ENCODE measurements at places on chromosomes 1 and 21.
A peak's percentile ranks its signal among the peaks of the same experiment; 100 is the strongest.

DNA sequence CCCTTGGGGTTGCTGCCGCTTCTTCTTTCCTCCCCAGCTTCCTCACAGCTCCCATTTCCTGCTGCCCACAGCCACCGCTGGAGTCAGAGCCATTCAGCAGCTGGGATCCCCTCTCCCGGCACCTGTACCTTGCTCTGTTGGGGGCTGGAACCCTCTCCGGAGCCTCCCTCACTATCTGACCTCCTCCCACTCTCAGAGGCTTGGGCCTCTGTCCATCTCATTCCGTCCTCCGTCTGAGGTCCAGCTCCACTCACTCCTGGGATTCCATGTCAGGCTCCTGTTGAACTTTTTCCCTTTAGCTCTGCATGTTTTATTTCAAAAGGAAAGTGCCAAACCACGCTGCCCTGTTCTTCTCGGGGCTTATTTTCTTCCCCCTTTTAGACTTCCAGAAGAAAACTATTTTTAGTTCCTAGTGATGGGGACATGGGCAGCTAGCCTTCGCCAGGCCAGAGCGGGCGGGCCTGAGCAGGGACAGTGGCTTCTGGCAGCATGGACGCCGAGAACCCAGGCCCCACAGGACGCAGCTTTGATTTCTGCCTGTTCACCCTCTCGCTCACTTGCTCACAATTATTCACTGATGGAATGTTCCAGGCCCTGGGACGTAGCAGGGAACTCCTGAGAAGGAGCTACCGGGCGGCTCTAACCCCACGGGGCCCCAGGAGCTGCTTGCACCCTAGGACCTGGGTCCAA, 79.2 kb downstream of the ARHGEF10L start:
- H3K27me3 ChIP-seq = peaks cover 3% of the 10 kb centered on the region
- no peaks in the 10 kb centered on the region for H3K36me3 ChIP-seq
- no peak for DNase-seq
- no peaks in the 10 kb centered on the region for H3K4me1 ChIP-seq

DNA sequence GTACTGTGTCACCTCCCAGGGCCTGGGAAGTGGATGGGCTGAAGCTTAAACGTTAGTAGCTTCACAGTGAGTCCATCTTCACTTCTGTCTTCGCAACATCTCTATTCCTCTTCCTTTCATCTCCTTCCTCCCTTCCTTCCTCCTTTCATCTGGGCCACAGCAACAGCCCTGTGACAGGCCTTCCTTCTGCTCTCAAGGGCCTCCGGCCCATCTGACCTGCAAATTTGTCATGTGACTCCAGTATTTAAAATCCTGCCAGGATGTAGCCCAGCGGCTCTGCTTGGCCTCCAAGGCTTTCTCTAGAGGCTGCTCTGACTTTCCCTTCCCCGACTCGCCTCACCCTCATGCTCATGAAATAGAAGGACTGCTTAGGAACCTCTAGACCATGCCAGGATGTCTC, 10.9 kb upstream of the BATF3 start:
- H3K4me1 ChIP-seq = no peaks in the 10 kb centered on the region
- no peak overlapping the region for H3K4me3 ChIP-seq
- DNase-seq = no peak
- no peaks in the 10 kb centered on the region for H3K36me3 ChIP-seq
- no peaks in the 10 kb centered on the region for H3K27me3 ChIP-seq
- H3K27ac ChIP-seq = no peak overlapping the region

- no peak for DNase-seq
- H3K4me3 ChIP-seq = no peak overlapping the region
- H3K27me3 ChIP-seq = no peaks in the 10 kb centered on the region
Measured at GRCh38 chr1:206447792-206448191, 22.5 kb upstream of the IKBKE start.

DNA sequence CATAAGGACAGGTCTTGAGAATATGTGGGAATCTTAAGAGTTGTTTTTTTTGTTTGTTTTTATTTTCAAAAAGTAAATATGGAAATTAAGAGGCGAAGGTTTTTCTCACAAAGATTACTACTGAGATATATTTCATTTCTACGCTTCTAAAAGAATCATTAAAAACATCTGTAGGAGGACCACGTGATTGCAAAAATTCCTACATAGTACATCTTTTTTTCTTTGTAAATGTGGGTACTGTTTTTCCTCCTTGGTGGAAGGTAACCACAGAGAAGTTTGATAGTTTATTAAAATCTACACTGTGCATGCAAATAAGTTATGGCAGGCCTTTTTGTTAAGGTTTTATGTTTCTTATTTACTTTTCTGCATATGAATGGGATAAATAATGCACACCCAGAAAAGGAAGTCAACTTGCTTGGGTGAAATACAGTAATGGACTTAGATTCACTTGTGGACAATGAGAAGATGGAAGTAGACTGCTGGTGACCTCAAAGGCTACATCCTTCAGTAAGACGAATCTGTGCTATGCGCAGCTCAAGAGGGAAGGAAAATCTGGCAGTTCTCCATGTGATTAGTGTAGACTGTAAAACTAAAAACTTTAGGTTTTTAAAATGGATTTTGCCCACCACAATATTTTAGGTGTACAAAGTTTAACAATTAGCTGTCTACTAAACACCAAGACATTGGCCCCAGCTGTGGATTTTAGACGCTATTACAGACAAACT, 2.0 kb downstream of the AK5 start:
- H3K4me3 ChIP-seq = no peak overlapping the region
- H3K4me1 ChIP-seq = peaks cover 33% of the 10 kb centered on the region
- no peaks in the 10 kb centered on the region for H3K36me3 ChIP-seq
- peaks cover 11% of the 10 kb centered on the region for H3K27me3 ChIP-seq
- no peak for DNase-seq
- no peak overlapping the region for H3K27ac ChIP-seq

GRCh38 chr1:54904476-54905048, 17.6 kb upstream of the DHCR24 start:
- no peak for DNase-seq
- H3K4me1 ChIP-seq = no peaks in the 10 kb centered on the region
- H3K4me3 ChIP-seq = no peak overlapping the region

DNA sequence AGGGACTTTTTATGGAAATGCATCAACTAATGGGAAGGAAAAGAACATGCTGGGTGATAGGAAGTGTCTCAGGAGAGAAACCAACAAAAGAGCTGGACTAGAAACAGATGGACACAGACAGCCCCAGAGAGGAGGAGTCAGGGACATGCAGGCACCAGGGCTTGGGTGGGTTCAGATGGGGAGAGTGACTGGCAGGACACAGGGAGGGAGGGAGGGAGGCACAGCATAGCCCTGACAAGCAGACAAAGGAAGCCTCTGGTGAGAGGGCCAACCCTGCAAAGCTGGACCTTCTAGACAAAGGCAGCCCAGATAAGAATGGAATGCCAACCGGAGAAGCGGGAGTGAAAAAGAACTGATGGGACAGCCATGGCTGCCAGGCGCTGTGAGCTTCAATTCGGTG, 568.8 kb downstream of the AJAP1 start:
- DNase-seq = no peak
- no peaks in the 10 kb centered on the region for H3K4me1 ChIP-seq
- no peaks in the 10 kb centered on the region for H3K36me3 ChIP-seq

- H3K36me3 ChIP-seq = peaks cover 71% of the 10 kb centered on the region
- no peaks in the 10 kb centered on the region for H3K27me3 ChIP-seq
- no peaks in the 10 kb centered on the region for H3K4me1 ChIP-seq
- H3K4me3 ChIP-seq = no peak overlapping the region
- no peak for DNase-seq
Measured at GRCh38 chr1:29033829-29034466, 89.8 kb downstream of the TMEM200B start.

DNA sequence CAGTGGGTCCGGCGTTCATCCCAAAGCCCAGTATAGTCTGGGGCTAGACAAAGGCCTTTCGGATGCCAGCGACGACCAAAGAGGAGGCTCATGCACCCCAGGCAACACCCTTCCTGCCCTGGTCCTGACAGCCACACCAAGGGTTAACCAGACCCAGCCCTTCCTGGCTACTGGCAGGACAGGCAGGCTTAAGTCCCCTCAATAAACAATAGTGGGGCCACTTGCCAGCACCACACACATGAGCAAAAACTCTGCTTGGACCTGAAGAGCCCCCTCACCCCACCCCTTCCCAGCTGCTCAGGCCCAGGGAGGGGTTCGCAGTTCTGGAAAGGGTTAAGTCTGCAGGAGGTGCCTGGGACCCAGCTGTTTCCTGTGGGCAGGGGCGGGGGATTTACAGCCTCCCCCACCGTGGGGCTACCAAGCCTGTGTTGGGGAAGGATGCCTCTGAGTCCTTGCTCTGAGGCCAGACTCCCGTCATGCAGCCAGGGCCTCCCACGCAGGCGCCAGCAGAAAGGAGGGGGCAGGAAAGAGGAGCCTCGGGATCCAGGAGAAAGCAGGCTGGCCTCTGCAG, 18.2 kb downstream of the PHLDA3 start:
- no peak overlapping the region for H3K4me3 ChIP-seq
- H3K27ac ChIP-seq = no peak overlapping the region
- no peaks in the 10 kb centered on the region for H3K27me3 ChIP-seq
- no peak for DNase-seq

- H3K36me3 ChIP-seq = no peaks in the 10 kb centered on the region
- peaks cover 9% of the 10 kb centered on the region for H3K27me3 ChIP-seq
- no peak for DNase-seq
- H3K4me1 ChIP-seq = no peaks in the 10 kb centered on the region
- H3K27ac ChIP-seq = no peak overlapping the region
Measured at GRCh38 chr1:203095061-203095690, 9.4 kb upstream of the MYOG start.

GRCh38 chr1:7594002-7594713, 176.9 kb upstream of the VAMP3 start:
- no peak for DNase-seq
- peaks cover 5% of the 10 kb centered on the region for H3K27me3 ChIP-seq
- no peak overlapping the region for H3K4me3 ChIP-seq

DNA sequence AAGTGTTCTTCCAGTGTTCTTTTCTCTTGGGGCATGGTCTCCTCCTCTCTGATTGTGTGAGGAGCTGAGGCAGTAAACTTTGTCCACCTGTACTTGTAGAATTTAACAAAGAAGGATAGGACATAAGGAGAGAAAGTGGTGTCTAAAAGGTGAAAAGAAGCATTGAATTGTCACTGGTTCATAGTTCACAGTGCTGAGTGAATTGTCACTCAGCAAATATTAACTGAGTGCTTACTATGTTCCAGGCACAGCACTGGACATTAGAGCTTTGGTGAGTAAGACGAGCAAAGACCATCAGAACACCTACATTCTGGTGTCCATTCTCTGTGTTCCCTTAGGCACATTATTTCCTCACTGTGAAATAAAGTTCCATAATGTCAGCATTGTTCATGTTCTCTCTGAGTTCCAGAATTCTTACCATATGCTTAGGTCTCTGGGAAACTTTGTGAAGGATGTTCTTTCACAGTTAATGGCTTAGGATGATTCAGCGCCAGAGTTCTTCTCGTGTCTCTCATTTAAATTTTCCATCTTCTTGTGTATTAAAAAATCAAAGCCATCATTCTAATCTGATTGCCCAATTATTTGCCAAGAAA, 156.8 kb upstream of the HOOK1 start:
- no peak overlapping the region for H3K27ac ChIP-seq
- no peaks in the 10 kb centered on the region for H3K4me1 ChIP-seq
- H3K36me3 ChIP-seq = no peaks in the 10 kb centered on the region
- no peak for DNase-seq

DNA sequence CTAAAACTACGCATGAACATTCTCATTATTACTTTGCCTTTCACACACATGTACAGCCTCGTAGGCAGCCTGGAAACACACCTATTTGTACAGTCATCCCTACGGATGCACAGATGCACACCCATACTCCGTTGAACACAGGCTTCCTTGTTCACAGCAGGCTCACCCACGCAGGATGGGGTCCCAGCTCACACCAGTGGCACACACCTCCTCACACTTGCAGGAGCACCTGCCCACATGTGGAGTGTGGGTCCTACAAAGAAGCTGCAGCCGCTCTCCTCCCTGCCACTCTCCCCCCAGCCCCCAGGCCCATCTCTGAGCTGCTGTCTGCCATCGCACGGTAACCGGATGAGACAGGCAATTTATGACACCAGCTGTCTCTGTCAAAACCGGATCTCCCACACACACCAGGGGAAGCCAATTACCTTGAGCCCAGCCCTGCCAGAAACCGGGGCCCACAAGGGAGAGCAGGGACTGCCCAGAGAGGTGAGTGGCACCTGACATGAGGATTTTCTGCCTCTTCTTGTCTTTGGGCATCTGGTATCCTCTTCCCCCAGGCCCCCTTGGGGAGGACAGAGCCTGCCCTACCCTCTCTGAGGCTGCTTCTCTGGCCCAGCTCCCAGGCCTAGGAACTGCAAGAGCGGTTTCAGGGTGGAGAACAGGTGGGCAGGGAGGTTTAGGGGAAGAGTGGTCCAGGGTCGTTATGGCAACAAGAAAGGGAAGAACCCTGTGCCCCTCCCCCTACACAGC, 175.4 kb downstream of the IGSF21 start:
- DNase-seq = no peak
- H3K4me3 ChIP-seq = no peak overlapping the region
- H3K4me1 ChIP-seq = no peaks in the 10 kb centered on the region

GRCh38 chr1:30359539-30360220, 363.7 kb downstream of the MATN1 start:
- no peak for DNase-seq
- no peaks in the 10 kb centered on the region for H3K36me3 ChIP-seq
- H3K4me1 ChIP-seq = no peaks in the 10 kb centered on the region

- H3K27me3 ChIP-seq = peaks cover 3% of the 10 kb centered on the region
- DNase-seq = no peak
- H3K27ac ChIP-seq = no peak overlapping the region
- H3K4me1 ChIP-seq = no peaks in the 10 kb centered on the region
- H3K36me3 ChIP-seq = no peaks in the 10 kb centered on the region
- H3K4me3 ChIP-seq = no peak overlapping the region
Measured at GRCh38 chr1:51320967-51321923, 9.1 kb downstream of the TTC39A start.

- no peak for DNase-seq
- no peaks in the 10 kb centered on the region for H3K27me3 ChIP-seq
- no peak overlapping the region for H3K27ac ChIP-seq
- H3K36me3 ChIP-seq = no peaks in the 10 kb centered on the region
- no peak overlapping the region for H3K4me3 ChIP-seq
Measured at GRCh38 chr1:184990204-184990603, 15.9 kb upstream of the NIBAN1 start.

DNA sequence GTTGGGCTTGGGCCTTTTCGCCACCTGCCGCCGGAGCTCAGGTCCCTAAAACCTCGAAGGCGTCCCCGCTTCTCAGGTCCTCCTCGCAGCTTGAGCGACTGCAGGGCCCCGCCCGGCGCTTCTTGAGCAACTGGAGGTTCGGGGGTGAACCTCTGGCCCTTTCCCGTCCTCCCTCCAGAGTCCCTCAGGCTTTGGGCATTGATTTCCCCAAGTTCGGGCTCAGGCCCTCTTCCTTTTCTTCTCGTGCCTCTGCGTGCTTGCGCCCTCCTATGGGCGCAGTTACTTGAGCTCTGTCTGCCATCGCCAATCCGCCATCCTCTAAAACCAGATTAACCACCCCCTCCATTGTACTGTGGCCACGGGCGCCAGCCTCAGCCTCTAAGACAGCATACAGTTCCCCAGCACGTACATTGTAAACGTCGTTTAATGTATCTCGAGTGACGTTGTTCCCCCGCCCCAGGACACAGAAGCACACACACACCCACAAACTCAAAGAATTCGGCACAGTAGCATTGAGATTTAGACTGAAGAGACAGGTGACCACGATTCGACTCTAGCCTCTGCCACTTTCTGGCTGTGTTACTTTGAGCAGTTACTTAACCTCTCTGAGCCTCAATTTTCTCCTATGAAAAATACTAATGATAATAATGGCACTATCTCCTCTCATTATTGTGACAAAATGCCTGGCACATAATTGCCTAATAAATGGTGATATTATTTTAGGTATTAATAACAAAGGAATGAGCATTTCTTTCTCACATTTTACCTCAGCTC, 22.6 kb downstream of the BTG2 start:
- H3K4me1 ChIP-seq = peaks cover 59% of the 10 kb centered on the region
- peak overlapping the region; percentile 66 for H3K4me3 ChIP-seq
- peak; percentile 89 for DNase-seq
- no peaks in the 10 kb centered on the region for H3K36me3 ChIP-seq
- no peaks in the 10 kb centered on the region for H3K27me3 ChIP-seq
